ENCODE measurements at places on chromosomes 5 and 9.
A peak's percentile ranks its signal among the peaks of the same experiment; 100 is the strongest.

- no peak for DNase-seq
Observed at GRCh38 chr9:72150127-72150526, 887 bp downstream of the GDA start.

DNA sequence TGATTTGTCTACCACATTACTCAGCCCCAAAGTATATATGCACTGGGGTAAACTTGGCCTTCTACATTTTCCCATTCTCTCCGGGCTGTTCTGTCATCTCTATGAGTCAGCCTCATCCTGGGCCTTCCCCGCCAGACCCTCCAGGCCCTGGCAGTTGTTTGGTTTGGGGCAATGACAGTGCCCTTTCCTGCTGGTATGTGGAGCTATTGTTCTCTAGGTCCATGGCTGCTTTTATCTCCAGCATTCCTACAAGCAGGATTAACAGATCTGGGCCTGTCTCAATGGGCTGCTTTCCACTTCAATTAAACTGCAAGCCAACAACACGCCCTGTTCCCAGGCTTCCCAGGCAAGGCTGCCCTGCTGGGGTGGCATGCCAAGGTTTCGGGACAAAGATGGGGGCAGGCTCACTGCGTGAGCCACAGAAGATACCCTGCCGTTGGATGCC is 136.4 kb downstream of the SLIT3 start:
- peak; percentile 78 for DNase-seq

DNA sequence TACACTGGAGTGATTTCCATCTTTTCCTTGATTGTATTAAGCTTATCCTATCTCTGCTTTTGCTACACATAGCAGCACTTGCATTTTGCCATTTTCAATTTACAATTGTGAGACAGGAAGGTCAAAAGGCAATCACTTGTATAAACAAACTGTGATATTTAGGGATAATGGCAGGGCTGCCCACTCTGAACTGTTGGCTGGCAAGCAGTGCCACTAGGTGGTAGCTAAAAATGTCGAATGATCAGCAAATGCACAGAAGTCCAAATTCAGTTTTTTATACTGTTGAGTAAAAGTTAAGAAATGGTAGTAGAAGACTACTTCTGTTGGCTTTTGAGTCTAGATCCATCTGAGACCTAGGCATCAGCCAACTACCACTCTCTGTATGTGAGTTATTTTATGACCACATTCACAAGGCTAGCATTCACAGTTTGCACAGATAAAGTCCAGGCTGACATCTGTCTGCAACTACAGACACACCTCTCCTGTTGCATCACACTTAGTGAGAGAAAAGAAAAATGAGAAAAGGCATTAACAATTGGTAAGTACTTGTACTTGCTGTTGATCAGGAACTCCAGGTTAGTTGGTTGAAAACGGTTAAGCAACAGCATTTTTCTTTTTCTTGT is 108.8 kb upstream of the ASTN2 start:
- DNase-seq: no peak

- no peak for DNase-seq
Observed at GRCh38 chr9:26551451-26551850, 341.2 kb downstream of the CAAP1 start.

DNA sequence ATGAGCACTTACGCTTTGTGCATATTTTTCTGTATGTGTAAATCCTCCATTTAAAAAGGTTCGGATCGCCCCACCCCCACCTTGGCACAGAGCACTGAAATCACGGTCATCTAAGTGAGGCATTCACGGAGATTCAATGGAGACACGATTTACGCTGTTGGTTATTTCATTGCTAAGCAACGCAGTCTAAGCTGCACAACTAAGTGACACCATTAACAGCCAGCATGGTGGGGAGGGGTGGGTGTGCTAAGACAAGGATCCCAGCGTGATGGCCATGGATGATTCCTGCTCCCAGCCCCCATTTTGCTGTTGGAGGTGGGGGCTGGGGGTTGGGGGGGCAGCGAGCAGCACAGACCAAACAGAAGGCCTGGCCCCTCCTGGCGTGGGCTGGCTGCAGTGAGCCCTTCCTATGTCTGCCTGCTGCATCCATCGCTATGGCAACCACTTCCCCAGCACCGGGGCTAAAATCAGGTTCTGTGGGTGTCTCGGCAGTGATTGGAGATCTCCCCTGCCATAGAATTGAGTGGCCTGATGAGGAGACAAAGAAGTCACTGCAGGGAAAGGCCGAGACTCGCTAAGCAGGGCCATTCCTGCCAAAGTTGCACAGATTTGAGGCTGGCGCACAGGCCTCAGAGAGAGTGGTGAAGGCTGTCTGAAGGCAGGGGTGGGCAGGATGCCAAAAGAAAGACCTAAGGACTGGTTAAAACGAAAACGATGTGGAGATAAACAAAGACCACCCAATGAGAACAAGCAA is 14.3 kb upstream of the MARCHF6 start:
- DNase-seq: no peak

DNA sequence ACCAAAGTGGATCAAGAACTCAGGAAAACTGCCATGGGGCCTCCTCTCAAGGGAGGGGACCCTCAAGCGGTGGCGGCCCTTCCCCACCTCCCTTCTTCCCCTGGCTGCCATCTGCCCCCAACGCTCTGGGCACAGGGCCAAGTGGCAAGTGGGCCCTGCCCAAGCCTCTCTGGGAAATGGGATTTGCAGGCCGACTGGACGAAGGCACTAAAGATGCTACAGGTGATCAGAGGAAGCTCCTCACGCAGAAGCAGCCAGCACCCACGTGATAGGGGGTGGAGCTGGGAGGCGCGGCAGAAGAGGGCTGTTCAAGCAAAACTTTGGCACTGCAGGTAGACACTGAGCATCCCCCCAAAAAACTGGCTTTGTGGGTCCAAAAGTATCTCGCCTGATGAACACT is 52.7 kb upstream of the UBTD2 start:
- DNase-seq: no peak

DNA sequence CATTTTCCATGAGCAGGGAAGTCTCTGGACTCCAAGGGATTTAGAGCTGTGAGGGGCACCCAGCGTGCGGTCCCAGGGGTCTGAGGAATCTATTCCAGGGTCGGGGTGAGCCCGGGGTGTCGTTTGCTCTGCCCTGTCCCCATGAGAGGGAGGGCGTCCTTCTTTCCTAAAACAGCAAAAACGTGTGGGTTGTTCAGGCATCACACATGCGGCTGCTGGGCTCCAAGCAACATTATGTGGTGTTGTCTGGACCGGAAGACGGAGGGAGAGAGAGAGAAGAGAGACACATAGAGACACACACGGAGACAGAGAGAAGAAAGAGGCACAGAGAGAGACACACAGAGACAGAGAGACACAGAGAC is 42.7 kb upstream of the COL5A1 start:
- DNase-seq: no peak

DNA sequence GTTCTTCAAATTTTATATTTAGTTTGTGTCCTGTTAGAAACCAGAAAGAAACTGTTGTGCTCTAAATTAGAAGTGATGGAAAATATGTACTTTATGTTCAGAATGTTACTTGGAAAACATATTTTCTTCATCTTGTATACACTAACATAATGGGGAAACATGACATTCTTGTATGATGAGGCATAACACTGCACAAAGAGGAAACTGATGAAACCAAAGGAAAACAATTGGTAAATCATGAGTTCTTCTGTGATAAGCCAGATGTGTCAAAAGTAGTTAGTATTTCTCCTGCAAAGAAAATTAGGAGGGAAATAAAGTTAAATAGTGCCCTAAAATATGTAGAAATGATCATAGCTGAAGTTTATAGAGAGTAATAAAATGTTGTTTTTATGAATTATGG is 111.1 kb upstream of the FBN2 start:
- DNase-seq: no peak

GRCh38 chr5:84088996-84089395 is 295.7 kb downstream of the EDIL3 start:
- no peak for DNase-seq

DNA sequence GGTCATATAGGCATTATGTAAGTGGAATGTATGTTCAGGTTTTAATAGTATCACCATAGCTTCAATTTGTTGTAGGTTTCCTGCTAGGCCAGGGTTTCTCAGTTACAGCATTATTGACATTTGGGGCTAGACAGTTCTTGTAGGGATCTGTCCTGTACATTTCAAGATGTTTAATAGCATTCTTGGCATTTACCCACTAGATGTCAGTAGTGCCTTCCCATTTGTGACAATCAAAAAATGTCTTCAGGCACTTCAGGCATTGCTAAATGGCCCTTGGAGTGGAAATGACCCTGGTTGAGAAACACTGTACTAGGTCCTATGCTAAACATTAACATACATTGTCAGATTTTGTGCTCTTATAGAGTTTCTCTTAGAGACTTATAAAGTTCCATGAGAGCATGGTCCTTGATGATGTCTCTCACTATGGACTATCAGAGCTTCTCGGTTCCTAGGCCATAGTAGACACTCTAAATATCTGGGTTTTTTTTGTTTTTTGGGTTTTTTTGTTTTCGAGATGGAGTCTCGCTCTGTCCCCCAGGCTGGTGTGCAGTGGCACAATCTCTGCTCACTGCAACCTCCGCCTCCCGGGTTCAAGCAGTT is 1.4 kb downstream of the KIF20A start:
- DNase-seq: peak; percentile 45

GRCh38 chr9:130117816-130118632 is 54.2 kb upstream of the NCS1 start:
- DNase-seq: no peak

- DNase-seq: peak; percentile 72
Observed at GRCh38 chr5:68911840-68912690, 181.7 kb upstream of the SLC30A5 start.

DNA sequence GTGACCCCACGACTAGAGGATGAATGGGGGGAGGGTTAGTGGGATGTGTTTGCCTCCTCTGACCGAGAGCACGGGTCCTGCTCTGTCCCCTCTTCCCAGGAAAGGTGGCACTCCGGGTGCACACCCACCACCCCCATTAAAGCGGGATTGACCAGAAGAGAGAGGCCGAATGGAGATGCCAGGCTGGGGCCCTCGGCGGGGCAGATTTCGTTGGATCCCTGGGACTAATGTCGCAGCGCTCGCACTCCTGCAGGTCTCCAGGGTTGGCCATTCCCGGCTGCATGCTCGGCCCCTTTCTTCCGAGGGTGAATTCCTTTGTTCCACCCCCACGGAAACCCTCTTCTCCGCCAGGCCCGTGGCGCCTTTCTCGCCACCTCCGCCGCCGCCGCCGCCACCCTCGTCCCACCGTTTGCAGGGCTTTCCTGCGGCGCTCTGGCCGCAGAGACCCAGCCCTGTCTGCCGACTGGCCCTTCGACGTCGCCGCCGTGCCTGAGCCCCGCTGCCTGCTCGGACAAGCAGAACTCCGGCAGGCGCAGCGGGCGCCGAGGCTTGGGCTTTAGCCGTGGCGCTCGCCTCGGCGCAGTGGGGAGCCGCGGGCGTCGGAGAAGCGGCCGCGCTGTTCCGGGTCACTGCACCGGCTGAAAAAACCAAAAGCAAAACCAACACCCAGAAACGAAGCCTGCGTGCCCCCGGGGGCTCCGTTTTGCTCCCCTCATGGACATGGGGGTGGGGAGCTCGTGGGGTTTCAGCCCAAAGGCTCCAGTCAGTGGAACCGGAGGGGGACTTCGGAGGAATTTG is 11.8 kb downstream of the LMX1B start:
- no peak for DNase-seq

- DNase-seq: no peak
Observed at GRCh38 chr5:53678981-53679660, 118.7 kb downstream of the NDUFS4 start.

DNA sequence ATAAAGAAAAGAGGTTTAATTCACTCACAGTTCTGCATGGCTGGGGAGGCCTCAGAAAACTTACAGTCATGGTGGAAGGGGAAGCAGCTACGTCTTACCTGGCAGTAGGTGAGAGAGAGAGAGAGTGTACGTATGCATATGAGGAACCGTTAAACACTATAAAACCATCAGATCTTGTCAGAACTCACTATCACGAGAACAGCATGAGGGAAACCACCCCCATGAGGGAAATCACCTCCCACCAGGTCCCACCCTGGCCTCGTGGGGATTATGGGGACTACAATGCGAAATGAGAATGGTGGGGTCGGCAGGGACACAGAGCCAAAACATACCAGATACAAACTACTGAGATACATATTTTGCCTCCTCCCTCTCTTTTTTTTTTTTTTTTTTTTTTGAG is 10.8 kb upstream of the FER start:
- DNase-seq: no peak

GRCh38 chr5:61619289-61619688 is 287.2 kb downstream of the ZSWIM6 start:
- DNase-seq: no peak

DNA sequence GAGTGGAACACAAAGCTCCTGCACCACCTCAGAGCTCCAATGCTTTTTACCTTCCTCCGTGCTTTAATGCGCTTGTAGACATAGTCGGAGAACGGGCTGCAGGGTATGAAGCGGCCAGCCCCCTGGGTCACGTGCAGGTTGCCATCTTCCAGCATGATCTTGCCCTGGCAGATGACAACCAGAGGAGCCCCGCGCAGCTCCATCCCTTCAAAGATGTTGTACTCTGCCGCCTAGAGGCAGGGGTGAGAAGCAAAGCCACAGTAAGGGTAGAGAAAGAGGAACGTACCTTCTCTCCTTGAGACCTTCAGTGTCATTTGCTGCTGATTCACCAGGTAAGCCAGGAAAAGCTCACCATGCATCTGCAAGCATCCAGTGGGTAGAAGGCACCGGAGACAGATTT is 112.3 kb downstream of the DPYSL3 start:
- no peak for DNase-seq

GRCh38 chr9:33349743-33350142 is 52.6 kb downstream of the AQP7 start:
- no peak for DNase-seq

GRCh38 chr9:100038472-100038871 is 60.3 kb downstream of the ERP44 start:
- no peak for DNase-seq

GRCh38 chr9:135299239-135299590 is 180.4 kb upstream of the PPP1R26 start:
- DNase-seq: no peak

DNA sequence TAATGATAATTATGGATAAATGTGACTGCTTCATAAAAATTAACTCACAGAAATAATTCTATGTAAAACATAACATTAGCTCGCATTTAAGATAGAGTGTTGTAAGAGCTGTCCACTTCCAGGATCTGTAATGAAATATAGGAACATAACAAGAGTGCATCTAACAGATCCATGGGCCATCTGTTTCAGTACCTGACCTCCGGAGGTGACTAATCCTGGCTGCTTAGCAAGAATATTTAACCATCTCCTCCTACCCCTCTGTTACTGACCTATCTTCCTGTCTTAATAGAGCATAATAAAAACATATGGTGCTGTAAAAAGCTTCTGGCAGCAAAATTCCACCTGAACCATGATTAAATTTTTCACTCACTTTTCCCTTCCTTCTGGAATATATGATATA is 7.1 kb downstream of the PLCXD3 start:
- DNase-seq: no peak

Data from urothelium cell line (cell line).